ENCODE measurements at places on chromosomes 1 and 21. TPM values are rescaled to one million over a fixed set of nuclear protein-coding genes. Genes with fewer than 3 reads are reported as not detected.

DNA sequence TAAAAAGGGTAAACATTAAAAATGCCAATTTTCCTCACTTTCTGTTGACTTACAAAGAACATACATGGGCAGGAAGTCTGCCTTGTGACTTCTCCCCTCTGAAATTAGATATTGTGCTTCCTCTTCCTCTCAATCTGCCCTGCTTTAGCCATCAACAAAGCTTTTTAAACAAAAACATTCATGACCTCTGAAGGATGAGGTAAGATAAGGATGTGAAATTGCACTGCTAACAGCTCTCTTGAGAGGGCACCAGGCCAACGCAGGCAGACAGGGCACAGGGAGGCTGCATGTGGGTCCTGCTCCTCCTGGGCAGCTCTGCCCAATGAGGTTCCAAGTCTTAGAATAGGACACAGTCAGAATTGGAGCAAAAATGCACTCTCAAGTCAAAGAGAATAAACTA is 62.1 kb downstream of the DEGS1 start:
- H3K27me3 ChIP-seq: no peaks in the 10 kb centered on the region
- peak; percentile 56 for DNase-seq
- H3K36me3 ChIP-seq: peaks cover 24% of the 10 kb centered on the region
- H3K27ac ChIP-seq: peak overlapping the region; percentile 96
- H3K4me3 ChIP-seq: peak overlapping the region; percentile 45
- H3K4me1 ChIP-seq: peaks cover 14% of the 10 kb centered on the region

DNA sequence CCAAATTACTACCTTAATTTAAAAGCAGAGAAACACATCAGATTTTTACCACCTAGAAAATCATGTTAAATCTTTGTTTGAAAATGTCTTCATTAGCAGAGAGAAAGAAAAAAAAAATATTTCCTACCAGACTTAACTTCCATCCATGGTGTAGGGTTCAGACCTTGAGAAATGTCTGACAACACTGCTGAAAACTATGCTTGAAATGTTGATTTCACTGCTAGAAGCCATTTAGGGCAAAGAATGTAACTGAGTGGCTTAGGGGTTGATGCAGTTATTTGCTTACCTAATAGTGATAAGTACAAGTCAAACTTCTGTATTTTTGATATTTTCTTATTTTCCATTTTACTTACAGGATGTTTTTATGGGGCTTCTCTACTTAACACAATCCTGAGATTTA is 495.6 kb upstream of the NEGR1 start:
- no peaks in the 10 kb centered on the region for H3K27me3 ChIP-seq
- H3K27ac ChIP-seq: no peak overlapping the region
- H3K36me3 ChIP-seq: no peaks in the 10 kb centered on the region
- no peak overlapping the region for H3K4me3 ChIP-seq
- DNase-seq: no peak
- H3K4me1 ChIP-seq: no peaks in the 10 kb centered on the region

Gene IL19
- total RNA-seq: not detected

Gene AUNIP
- total RNA-seq: 4.8 TPM

Gene BLZF1
- 33.5 TPM for total RNA-seq

GRCh38 chr1:81867235-81867634 is 66.5 kb downstream of the ADGRL2 start:
- no peak overlapping the region for H3K4me3 ChIP-seq
- H3K27ac ChIP-seq: no peak overlapping the region
- no peak for DNase-seq
- no peaks in the 10 kb centered on the region for H3K36me3 ChIP-seq
- no peaks in the 10 kb centered on the region for H3K4me1 ChIP-seq
- H3K27me3 ChIP-seq: no peaks in the 10 kb centered on the region

Gene CD1E
- total RNA-seq: not detected

- no peak for DNase-seq
- H3K27ac ChIP-seq: no peak overlapping the region
- no peaks in the 10 kb centered on the region for H3K27me3 ChIP-seq
- peaks cover 7% of the 10 kb centered on the region for H3K36me3 ChIP-seq
- H3K4me3 ChIP-seq: no peak overlapping the region
- H3K4me1 ChIP-seq: peaks cover 4% of the 10 kb centered on the region
Measured at GRCh38 chr21:15837645-15838044, 107.9 kb downstream of the USP25 start.

- H3K4me3 ChIP-seq: no peak overlapping the region
- peaks cover 2% of the 10 kb centered on the region for H3K36me3 ChIP-seq
- H3K27me3 ChIP-seq: no peaks in the 10 kb centered on the region
Measured at GRCh38 chr1:2093055-2093454, 42.8 kb downstream of the PRKCZ start.

Gene FBLIM1
- total RNA-seq: 0.26 TPM

- peaks cover 30% of the 10 kb centered on the region for H3K27me3 ChIP-seq
- no peaks in the 10 kb centered on the region for H3K36me3 ChIP-seq
- no peak for DNase-seq
- no peaks in the 10 kb centered on the region for H3K4me1 ChIP-seq
Measured at GRCh38 chr1:117809764-117810163, 119.7 kb downstream of the GDAP2 start.

Gene CD2
- 227 TPM for total RNA-seq
